ENCODE measurements at places on chromosomes 2 and 18.
A peak's percentile ranks its signal among the peaks of the same experiment; 100 is the strongest.

- no peak for DNase-seq
Measured at GRCh38 chr18:79191956-79192355, 122.8 kb downstream of the ATP9B start.

GRCh38 chr18:61039251-61039650 is 294.0 kb upstream of the CDH20 start:
- DNase-seq: no peak

DNA sequence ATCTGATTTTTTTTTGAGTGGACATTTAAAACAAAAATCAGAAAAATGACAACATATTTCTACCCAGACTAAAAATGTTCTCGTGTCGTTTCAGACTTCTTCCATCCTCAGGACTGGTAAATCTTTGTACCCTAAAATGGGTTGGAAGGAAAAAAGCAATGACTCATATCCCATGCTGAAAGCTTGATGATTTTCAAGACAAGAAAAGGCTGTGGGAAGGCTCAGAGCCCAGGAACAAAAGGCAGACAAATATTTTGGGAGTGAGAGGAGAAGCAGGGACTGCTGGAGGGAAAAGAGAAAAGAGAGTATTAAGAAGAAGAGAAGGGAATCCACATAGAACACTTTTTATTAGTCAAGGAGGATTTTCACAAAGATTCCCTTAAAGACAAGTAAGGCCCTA is 77.1 kb upstream of the CTAGE1 start:
- no peak for DNase-seq

GRCh38 chr2:237057893-237058300 is 27.8 kb upstream of the COPS8 start:
- no peak for DNase-seq

DNA sequence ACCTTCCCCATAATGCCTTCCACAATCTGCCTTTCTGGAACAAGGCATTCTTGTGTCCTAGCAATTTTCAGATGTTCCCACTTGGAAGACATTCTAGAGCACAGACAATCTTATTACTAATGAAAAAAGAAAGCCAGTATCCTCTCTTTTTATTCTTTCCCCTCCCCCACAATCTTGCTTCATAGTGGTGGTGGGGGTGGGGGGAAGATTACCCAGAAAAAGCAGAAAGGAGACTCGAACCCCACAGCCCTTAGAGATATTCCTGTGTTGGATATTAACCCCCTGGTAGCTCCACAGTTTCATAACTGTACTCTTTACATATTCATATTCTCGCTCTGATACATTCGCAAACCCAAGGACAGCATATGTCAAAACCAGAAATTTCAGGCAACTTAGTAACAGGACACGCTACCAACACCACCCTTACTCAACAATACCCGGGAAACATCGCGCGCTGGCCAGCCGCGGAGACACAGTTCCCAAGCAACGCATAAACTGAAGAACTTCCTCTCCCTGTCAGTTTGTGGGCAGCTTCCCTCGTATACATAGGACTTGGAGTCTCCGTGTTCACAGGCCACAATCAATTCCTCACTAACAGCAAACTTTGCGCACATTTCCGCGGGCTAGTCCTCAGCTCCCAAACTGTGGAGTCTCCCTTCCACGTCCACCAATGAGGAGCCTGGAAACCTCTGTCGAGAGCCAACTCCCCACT is 793 bp downstream of the NR4A2 start:
- DNase-seq: peak; percentile 25

DNA sequence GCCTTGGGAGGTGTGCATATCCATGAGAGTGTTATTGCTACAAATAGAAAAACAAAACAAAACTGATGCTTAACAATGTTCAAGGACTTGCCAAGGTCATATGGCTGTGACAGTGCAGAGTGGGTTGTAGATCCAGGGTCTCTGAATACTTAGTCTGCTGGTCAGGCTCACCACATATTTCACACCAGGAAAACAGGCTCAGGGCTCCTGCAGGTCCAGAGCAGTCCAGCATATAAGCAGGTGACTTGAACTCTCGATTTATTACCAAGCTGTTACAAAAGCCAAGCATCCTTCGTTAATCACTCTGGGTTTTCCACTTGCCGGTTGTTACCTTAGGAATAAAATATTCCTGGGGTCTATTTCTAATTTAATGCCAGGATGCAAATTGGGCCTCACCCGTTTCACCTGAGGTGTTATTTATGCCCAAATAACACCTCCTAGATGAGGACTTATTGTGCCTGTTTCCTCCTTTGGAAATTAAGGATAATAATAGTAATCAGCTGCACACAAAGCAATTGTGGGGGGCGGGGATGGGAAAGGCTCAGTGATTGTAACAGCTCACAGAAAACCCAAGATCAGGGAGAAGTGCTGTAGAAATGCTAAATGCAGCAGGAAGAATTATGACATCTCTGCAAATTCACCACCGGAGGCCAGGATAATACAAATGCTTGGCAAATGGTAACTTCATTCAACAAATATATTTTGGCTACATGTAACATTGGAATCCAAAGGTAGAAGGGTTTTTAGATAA is 72.9 kb downstream of the TMEM182 start:
- DNase-seq: no peak

DNA sequence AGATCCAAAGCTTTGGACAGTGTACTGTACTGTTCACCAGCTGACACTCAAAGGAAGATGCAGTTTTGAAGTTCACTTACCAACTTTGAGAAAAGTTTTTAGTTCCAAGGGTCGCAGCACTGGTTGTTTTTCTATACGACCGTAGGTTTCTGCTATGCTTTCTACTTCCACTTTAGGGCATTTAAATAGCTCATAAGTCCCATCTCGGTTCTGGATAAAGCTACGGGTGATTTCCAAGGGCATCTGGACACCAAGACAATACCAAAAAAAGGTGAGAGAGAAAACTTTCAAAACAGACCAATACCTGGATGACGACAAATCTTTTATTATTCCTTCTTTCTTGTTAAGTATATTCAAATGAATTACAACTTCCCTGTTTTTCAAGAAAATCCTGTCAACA is 30.3 kb downstream of the C2orf42 start:
- DNase-seq: no peak

- DNase-seq: no peak
Measured at GRCh38 chr2:161651547-161651946, 27.3 kb downstream of the SLC4A10 start.

DNA sequence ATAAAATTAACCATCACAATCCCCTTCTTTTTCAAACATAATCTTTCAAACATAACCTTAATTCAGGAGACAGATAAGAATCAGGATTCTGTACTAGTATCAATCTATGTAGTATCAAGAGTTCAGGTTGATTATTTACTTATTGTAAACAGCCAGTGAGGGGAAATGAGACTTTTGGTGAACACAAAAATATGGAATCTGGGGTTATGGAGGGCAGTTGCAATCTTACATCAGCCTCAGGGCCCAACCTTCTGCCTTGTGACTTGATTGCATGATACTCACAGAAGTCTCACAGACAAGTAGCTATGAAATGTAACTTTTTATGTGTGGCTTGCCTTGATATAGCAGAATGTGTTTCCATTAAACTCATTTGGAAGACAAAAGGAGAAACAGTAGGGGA is 262.7 kb upstream of the THSD7B start:
- no peak for DNase-seq

GRCh38 chr18:71665131-71665530 is 879.0 kb downstream of the CBLN2 start:
- no peak for DNase-seq

DNA sequence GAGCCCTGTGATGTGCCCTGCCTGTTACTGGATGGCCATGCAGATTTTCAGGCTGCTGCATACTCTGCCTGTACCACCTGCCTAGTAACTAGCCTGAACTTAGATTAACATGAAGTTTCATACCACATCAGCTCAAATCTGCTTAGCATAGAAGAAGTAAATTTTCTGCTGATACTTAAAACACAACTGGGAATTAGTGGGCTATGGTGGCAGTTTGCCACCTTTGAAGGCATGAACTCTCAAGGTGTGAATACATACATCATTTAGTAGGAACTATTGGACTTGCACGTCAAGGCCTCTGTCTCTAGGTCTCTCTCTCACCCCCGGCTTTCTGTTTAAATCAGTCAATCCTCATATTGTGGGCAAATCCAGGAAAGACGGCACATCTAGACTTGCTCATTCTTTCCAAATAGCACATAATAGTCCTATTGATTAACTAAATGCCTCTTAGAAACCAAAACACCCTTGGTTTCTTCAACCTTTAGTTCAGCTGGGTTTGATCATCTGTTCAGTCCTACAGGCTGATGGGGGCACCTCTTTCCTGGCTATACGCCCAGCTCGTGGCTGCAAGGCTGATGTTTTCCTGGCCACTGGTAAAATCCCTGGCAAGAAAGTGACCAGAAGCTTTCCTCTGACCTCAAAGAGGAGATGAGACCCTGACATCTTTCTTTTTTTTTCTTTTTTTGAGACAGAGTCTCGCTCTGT is 58.4 kb downstream of the ALPK2 start:
- DNase-seq: no peak

GRCh38 chr2:152236191-152236925 is 60.8 kb upstream of the STAM2 start:
- no peak for DNase-seq

- no peak for DNase-seq
Measured at GRCh38 chr2:196230061-196230854, 58.9 kb upstream of the STK17B start.

- DNase-seq: no peak
Measured at GRCh38 chr2:206353685-206354084, 79.2 kb downstream of the ZDBF2 start.

DNA sequence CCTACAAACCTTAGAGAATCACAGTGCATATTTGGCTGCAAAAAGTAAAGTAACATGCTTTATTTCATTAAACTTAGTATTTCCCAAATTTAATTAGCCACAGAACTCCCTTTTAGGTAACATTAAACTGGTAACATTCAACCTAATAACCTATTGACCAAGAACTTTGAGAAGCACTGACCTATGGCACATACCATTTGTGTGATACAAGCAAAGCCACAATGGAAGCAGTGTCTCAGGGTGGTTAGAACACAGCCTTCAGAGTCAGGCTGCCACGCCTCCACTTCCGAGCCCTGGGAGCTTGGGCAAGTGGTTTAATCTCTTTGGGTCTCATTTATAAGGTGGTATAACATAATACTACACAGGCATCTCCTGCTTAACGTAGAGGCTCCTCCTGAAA is 301.4 kb downstream of the PDE11A start:
- no peak for DNase-seq

GRCh38 chr18:38900031-38900430 is 1334.4 kb upstream of the CELF4 start:
- no peak for DNase-seq

- DNase-seq: no peak
Measured at GRCh38 chr2:134944975-134945374, 26.4 kb downstream of the CCNT2 start.

- peak; percentile 20 for DNase-seq
Measured at GRCh38 chr2:10220902-10221391, 81.8 kb upstream of the HPCAL1 start.

DNA sequence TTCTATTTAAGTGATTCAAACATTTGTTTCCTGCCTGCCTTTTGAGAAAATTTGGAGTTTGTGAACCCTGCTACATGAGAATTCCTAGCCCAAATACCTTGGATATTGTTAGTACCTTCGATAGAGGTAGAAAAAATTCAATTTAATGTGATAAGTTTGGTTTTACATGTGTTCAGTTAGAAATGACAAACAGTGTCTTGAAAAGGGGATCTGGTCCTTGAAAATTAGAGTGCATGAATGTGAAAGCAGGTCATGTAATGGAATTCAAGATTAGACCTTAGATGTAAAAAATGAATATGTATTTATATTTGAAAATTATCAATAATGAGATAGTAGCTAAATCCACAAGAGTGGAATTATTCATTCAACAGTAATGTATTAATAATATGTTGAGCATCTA is 70.5 kb downstream of the PIK3C3 start:
- no peak for DNase-seq

GRCh38 chr2:9379391-9379755 is 44.0 kb downstream of the ITGB1BP1 start:
- DNase-seq: no peak

DNA sequence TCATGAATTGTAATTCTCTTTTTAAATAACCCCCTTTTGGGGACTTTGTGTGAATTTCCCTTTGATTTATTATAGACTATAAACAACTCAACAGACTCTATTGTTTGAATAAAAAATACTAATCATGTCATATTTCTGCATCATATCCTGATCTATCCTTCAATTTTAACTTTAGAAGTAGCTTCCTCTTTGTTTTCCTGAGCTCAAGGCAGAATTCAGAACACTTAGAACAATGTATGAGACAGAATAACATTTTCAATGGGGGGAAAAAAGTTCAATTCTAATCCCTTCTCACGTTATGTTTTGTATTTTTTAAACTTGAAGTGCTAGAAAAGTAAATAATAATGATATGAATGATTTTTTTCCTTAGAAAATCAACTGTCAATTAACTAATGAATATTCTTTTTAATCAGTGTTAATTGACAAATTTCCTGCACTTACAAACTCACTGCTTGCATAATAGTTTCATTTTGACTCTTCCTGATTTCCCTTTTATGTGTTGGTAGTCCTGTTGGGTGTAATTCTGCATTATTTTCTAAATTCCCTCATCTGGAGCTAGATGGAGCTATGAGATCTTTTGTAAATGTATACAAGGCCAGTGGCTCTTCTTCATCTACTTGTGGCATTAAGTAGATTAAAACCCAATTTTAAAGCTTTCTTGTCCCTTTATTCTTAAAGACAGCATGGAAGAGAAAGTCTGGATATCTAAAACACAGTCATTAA is 326.1 kb downstream of the PARD3B start:
- peak; percentile 1 for DNase-seq

DNA sequence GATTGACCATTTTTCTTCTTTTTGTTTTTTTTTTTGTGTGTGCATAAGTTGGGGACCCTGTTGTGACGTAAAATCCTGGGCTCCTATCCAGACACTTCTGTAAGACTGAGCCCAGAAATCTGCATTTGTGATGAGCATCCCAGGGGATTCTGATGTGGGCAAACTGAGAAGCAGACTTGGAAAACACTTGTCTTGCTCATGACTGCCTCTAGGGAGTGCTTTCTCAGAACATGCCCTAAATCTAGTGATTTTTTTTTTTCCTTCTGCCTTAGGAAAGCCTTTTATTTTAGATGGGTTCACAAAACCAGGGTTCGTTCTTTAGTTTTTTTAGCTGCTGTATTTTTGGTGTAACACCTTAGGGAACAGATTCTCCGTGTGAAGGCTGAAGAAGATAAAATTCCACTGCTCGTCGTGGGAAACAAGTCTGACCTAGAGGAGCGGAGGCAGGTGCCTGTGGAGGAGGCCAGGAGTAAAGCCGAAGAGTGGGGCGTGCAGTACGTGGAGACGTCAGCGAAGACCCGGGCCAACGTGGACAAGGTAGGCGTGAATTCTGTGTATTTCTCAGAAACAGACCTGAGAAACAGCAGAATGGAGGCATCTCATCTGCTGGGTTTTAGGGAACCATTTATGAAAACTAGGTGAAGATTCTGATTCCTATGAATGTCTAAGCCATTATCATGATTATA is 36.7 kb downstream of the RALB start:
- no peak for DNase-seq

Measured in NCI-H1417 (cell line).